ENCODE measurements at places on chromosomes 1 and 21.

DNA sequence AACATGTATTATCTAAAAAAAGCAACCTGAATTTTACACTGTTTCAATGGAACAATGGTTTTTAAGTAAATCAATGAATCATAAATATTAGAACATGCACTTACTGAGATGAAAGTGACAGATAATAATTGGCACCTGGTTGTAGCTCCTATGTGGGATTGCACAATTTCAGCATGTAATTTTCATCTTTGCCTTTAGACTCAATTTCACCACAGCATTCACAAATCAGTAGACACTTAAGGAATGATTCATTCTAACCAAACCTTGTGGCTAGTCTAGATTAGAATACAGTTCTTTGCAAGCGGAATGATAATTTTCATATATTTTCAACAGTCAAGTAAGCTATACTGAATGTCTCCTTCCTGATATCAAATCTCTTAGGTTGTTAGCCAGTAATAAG lies 853.4 kb downstream of the KCNT2 start:
- DNase-seq, result no peak

DNA sequence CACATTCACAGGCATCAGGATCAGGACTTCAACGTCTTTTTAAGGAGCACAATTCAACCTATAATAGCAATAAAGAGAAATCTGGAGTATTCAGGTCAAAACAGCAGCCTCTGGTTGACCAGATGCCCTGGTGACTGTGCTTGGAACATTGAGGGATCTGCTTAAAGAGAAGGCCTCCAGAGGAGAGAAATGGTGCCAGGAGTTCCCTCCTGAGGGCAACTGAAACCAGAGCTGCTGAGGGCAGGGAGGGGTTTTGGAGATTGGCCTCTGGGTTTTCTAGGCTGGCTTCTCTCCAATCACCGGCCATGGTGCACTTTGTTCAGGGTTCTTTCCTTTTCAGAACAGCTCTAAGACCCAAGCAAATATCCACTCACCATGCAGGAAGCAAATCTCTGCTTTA lies 190.7 kb upstream of the KIAA0040 start:
- DNase-seq, result peak; percentile 85

DNA sequence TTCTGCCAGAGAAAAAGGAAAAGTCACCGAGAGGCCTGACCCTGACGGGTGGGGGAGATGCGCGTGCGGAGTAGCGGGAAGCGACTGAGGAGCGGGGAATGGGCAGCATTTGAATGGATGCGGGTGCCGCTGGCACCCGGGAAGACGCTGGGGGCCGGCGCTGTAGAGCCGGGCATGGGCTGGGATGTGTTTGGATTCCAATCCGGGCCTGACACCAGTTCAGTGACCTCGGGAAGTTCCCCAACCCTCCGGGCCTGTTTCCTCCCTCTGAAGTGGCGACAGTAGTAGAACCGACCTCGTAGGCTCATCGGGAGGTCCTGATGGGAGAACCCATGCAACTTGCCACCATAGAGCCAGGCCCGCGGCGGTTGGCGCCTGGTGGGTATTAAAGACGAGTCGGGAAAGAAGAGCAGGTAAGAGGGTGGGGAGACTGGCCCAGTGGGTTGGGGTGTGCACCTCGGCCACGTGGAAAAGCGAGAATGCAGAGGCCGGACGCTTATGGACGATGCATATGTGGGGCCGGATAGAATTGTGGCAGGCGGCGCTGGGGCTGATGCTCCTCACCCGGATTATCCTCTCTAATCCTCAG lies 642 bp upstream of the SLC16A1 start:
- DNase-seq, result no peak

- DNase-seq, result no peak
These were observed 63.4 kb downstream of the OPTC start for GRCh38 chr1:203557390-203557789.

DNA sequence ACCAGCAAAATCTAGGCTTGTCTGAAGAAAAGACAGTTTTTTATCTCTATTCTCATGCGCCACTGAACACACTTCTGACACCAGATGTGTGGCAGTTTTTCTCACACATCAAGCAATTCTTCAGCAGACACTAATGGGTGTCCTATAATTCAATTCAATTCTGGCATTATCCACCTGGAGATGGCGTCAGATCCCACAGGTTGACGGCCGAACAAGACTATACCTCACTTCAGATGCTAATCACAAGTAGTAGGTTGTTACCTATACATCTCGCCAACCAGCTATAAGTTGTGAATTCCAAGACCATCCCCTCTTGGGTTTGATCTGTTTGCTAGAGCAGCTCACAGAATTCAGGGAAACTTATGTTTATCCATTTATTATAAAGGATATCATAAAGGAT lies 89.9 kb upstream of the ARTN start:
- DNase-seq, result no peak

- DNase-seq, result no peak
These were observed 28.9 kb upstream of the EVA1B start for GRCh38 chr1:36352125-36352909.

DNA sequence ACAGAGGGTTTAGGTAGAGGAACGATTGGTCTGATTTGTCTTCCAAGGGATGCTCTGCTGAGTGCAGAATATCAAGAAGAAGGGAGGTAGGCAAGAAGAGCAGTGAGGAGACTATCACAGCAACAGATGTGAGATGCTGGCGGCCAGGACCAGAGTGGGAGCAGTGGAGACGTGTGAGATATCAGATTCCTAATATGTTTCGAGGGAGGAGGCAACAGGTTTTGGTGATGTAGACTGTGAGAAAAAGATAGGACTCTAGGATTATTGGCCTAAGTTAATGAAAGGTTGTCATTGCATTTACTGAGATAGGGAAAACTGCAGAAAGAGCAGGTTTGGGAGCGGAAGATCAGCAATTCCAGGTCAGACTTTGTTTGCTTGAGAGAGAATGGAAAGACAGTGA lies 182.9 kb downstream of the FMN2 start:
- DNase-seq, result no peak

- DNase-seq, result no peak
These were observed 4.5 kb upstream of the KIAA1614 start for GRCh38 chr1:180908074-180908765.

- no peak for DNase-seq
These were observed 3.5 kb downstream of the SLAMF7 start for GRCh38 chr1:160742428-160743127.

- no peak for DNase-seq
These were observed 39.7 kb downstream of the ZC3H11B start for GRCh38 chr1:219573158-219573557.

DNA sequence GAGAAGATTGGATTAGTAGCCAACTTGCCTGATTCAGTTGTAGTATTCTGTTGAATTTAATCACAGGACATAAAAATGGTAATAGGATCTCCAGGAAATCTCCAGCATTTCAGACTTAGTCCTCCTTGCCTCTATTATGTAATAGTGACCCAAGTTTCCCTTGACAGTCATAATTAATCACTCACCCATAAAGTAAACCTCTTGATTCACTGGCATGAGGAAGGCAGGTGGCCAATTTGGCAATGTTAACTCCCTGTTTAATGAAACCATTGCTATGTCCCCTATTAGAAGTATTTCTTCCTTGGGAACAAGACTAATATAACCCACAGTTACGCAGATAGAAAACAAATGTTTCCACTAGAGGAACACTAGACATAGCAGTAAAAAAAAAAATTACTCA lies 604.8 kb upstream of the CXADR start:
- DNase-seq, result no peak

DNA sequence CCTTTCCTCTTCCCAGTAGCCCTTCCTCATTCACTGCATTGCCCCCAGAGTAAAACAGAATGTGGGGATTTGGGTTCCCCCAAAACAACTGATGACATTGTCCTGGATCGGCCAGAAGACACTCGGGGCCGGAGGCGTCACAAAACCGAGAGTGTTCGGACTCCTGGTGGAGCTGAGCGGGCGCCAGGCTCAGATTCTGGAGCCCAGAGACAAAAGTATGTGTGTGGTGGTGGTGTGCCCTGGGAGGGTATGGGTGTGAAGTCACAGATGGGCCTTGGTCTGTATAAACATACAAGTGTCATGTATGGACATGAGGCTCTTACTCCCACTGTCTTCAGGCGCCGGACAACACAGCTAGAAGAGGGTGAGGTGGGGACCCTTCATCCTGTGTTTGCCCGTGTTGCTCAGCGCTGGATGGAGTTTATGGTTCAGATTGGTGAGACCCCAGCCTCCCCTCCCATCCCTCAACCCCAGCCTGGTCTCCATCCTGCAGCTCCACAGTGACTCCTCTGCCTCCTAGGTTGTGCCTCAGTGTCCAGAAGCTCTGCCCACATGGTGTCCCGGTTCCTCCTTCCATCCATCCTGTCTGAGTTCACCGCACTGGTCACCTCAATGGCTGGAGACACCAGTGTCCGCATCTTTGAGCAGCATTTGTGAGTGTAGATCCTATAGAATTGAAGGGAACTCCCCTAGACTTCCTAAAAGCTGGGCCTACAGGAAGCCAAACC lies 12.4 kb downstream of the HYI start:
- no peak for DNase-seq

DNA sequence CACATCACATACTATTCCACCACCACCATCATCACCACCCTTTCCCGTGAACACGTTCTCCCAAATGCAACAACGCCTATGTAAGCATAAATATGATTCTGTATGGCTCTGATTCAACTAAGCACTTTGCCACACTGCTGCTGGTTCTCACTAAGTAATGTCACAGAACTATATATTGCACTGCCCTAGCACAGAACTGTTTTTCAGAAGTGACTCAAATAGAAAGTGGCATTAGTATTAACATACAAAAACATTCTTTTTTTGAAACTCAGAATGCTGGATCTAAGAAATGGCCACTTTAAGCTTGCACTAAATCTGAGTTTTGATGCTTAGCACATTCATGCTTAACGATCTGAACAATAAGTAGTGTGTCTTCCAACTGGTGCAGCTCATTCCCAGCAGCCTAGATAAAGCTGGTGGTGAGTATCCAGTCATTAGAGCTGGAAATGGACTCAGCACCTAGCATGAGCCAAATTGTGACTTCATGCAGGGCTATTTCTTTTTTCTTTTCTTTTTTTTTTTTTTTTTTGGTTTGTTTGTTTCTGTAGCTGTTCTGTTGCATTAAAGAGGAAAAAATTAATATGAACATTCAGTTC lies 46.2 kb upstream of the ZC3H11B start:
- no peak for DNase-seq

DNA sequence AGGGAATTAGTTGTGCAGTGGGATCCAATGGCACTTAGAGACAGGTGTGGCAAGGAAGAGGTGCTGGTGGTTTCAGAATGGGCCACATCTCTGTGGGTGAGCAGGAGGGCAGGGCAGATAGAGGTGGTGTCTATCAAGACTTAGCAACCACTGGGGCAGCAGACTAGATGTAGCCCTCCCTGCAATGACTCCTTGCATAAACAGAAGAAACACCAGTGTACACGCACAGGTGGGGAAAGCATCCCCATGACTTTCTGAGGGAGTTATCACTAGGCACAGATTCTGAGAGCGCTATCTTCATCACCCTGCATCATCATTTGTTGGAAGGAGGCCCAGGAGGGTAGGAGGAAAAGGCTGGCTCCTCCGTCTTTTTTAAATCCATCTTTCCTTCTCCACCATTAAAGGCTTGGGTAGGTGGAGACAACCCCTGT lies 58.4 kb downstream of the PLXNA2 start:
- no peak for DNase-seq

DNA sequence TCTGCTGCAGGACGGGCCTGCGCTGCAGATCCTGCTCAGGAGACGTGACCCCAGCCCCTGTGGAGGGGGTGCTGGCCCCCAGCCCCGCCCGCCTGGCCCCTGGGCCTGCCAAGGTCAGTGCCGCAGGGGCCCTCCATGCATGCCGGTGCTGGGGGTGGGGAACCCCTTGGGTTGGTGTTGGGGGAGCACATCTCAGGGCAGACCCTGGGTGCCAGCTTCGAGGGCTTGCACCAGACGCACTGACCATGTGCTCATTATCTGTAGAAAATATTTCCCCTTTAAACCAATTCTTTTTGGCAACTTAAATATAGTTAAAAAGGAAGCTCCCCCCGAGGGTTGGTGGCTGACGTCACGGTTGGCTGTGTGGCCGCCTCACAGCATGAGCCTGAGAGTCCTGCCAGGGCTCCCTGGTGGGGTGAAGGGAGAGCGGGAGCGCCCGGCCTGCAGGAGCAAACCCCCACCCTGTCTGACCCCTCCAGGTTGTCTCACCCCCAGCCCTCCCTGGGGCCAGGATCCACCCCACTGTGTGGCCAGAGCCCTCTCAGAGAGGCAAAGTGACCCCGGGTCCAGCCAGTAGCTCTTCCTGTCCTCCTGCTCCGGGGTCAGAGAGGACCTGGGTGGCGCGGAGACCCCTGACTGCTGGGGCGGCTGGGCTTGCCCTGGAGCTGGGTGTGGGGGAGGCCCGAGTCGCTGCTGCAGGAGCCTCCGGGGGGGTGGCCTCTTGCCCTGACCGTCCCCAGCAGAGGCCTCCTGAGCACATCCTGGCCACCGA lies 5.3 kb upstream of the PFKL start:
- DNase-seq, result peak; percentile 30

DNA sequence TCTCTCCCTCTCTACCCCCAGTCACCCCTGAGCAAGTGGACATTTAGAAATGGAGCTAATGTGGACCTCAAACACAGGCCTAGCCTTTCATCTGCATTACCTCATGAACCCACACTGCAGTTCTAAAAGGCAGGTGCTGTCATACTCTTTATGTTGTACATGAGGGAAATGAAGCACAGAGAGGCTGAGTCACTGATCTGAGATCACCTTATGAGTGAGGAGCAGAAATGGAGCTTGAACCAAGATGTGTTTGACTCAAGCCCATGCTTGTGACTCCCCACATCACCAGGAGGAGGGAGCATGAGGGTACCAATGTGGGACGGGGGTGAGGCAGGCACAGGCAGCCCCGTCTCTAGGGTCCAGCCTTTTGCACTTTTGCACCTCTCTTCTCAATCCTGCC lies 702.8 kb downstream of the PTPRU start:
- DNase-seq, result no peak

DNA sequence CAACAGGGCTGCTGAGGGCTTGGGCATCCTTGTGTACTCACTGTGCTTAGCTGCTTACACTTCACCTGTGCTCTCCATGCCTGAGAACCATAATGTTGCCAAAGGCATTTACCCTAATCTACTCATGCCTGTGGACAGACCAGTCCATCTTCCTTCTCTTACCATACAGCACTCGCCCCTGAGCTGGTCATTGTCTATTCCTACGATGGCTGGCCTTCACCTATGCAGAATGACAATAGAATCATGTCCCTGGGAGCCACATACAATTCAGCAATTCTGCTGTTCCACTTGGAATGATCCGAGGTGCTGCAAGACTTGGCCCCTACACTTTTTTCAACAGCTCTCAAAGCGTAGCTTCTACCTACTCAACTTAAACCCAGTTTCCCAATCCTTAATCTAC lies 96.5 kb downstream of the PAPPA2 start:
- no peak for DNase-seq

DNA sequence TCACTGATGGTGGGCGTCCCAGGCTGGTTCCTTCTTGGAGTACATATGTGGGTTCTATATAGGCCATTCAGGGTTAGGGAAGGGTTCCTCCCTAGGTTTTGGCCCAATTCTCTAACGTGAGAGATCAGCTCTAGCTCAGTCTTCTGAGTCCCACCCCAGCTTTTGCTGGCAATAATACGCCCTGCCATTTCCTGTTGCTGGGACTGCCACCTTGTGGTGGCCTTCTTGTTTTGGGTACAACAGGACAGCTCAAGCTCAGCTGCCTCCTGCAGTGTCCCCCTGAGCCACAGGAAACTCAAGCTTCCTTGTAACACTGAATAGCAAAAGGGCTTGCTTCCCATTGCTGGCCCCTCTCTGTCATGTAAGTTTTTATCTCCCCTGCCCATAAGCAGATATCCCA lies 77.8 kb downstream of the BACH1 start:
- peak; percentile 1 for DNase-seq

- no peak for DNase-seq
These were observed 118.5 kb upstream of the NGF start for GRCh38 chr1:115456441-115456961.
